ENCODE measurements at places on chromosomes 7 and 10.
A peak's percentile ranks its signal among the peaks of the same experiment; 100 is the strongest.

GRCh38 chr10:81215498-81215897, 659.5 kb upstream of the NRG3 start:
- no peak for DNase-seq

GRCh38 chr10:92119340-92119739, 171.5 kb downstream of the CPEB3 start:
- DNase-seq, result no peak

GRCh38 chr10:88642963-88643362, 21.3 kb upstream of the LIPF start:
- no peak for DNase-seq

DNA sequence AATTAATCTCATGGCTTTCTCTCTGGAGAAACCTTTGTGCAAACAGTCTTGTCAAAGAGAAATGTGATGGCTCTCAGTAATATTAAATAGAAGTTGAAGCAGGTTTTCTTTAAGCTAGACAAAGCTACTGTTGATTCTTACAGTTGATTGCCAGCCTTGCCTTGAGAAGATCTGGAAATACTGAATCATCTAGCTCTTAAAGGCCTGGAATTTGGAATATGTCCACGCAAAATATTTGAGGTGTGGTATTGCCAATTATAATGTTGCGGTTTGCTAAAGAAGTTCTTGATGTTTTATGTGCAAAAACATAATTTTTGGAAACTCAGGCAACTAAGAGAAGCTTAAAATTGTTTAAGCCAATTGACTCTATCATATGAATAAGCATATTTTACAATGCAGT, 371.9 kb downstream of the PHF14 start:
- no peak for DNase-seq

DNA sequence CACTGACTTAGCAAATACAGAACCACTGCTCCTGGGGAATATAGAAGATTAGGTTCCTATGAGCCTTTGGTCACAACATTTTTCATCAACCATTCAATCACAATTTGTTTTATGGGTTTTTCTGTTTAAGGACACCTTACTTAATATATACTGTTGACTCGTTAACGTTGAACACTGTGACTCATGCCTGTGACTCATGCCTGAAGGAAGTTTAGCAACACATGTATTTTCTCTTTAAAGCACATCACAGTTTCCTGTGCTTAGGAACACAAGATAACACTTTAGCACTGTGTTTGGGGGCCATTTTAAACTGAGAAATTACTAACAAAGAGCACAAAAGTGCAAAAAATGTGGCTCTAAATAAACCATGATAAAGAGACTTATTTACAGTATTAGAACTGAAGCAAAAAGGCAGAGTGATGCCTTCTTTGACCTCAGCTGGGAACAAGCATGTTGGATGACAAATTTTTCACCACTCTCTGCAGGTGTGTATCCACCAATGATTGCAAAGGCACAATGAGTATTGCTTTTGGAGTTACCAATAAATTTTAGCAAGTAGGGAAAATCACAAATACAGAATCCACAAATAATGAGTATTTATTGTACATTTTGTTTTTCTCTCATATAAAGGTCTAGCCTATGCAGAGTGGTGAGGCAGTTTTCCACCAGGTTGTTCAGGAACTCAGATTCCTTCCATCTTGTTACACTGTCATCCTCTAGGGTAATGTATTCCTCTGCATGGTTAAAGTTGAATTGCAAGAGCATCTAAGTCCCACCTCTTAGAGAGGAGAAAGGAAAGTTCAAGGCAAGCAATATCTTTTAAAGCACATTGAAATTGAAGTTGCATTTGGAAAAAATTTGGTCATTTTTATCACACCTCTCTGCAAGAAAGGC, 7.3 kb downstream of the FGFBP3 start:
- DNase-seq, result peak; percentile 69

GRCh38 chr10:59088912-59089573, 87.4 kb upstream of the PHYHIPL start:
- DNase-seq, result no peak

GRCh38 chr7:122588621-122589020, 110.3 kb downstream of the RNF133 start:
- DNase-seq, result no peak

- DNase-seq, result no peak
These were observed 12.7 kb downstream of the FAM241B start for GRCh38 chr10:69642747-69643146.

GRCh38 chr7:138137423-138138171, 61.3 kb downstream of the AKR1D1 start:
- no peak for DNase-seq

DNA sequence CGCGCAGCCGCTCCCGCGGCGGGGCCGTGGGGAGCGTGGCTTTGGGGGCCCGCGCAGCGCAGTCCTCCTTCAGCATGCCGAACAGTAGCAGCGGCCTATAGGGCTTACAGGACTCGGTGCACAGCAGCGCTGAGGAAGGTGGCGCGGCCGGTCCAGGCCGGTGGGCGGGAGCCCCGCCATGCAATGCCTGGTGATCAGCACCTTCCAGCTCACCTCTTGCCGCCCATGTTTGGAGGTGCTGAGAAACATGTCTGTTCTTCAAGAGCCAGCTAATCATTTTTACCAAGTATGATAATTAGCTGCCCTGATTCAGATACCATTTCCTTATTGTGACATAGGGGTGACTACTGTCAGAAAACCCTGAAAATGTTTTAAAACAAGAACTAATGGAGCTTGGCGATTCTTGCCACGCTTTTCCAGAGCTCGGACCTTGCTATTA, 33.5 kb upstream of the SFTPD start:
- no peak for DNase-seq

DNA sequence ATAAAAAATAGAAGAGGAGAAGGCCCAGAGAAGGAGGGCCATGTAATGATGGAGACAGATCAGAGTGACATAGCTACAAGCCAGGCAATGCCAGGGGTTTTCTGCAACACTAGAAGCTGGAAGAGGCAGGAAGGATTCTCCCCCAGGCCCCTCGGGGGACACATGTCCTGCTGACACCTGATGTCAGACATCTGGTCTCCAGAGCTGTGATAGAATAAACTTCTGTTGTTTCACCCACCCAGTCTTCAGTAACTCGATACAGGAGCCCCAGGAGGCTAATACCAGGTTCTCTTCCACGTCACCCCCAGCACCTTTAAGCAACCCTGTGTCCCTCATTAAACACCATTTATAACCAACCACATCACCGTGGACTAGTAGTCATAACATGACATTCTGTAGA, 94.9 kb downstream of the TMEM130 start:
- DNase-seq, result no peak

- no peak for DNase-seq
These were observed 6.6 kb downstream of the LRRC18 start for GRCh38 chr10:48932831-48933664.

DNA sequence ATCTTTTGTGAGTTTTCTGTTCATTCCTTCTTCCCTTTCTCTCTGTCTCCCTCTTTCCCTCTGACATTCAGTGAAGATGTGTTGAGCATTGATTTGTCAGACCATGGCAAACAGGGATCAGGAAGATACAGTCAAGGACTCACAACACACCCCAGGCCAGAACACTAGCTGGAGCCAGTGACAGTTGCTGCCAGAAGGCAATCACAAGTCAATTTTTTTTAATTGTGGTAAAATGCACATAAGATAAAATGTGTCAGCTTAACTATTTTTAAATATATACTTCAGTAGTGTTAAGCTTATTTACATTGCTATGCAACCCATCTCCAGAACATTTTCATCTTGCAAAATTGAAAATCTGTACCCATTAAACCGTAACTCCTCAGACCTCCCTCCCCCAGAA, 62.6 kb downstream of the TEX36 start:
- no peak for DNase-seq

- no peak for DNase-seq
These were observed 133.3 kb upstream of the PODXL start for GRCh38 chr7:131689662-131690234.

DNA sequence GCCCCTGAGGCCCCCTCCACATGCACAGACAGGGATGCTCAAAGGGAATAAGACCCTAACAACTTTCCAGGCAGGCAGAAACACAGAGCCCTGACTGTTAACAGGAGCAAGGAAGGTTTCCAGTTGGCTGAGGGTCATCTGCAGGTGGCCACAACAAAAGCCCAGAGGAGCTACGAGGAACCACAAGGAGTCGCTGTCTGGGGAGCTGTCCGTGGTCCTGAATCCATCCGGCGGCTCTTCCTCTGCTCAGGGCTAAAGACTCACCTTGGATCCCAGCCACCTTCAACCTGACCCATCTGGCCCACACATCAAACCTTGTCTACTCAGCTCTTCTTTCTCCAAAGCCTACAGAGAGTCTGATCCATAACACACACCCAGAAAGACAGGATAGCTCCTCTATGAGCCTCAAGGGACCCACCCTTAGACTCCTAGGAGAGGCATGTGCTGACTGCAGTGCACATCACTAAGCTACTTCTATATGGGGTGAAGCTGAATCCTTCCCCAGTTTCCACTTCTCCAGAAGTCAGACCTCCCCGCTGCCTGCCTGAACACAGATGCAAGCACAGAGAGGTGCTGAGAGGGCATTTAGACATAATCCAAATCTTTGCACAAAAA, 104.0 kb downstream of the SLIT1 start:
- no peak for DNase-seq

DNA sequence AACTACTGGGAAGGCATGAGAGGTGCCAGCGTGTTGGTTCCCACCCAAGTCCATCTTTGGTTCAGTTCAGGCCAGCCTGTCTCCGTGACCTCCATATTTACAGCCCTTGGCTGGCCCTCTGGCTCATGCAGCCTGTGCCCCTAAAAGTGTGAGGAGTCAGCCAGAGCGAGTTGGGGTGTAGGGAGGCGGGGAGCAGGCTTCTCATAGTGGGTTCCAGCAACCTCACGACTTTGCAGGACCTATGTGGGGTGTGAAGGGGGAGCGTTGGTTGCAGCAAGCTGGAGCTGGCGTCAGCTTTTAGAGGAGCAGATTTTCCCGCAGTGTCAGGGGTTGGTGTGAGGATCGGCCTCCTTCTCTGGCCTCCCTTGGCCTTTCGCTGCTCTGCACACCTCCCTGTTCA, 9.8 kb downstream of the TSPAN14 start:
- no peak for DNase-seq

DNA sequence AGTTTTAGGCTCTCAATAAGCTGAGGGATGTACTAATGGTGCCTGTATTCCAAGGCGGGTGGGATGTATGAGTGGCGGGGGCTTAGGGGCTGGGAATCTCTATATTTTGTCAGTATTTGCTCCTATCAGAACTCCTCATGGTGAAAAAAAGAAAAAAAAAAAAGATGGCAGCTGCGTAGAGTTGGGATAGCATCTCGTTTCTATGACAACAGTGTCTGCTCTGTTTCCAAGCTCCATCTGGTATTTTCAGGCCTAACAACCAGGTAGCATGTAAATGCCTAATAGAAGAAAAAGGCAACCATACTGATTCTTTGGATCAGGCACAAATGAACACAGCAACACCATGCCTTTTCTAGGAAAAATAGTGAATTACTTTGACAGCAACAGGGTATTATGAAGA, 11.7 kb upstream of the CCDC172 start:
- DNase-seq, result no peak

GRCh38 chr10:101529207-101529606, 58.9 kb downstream of the POLL start:
- DNase-seq, result no peak

DNA sequence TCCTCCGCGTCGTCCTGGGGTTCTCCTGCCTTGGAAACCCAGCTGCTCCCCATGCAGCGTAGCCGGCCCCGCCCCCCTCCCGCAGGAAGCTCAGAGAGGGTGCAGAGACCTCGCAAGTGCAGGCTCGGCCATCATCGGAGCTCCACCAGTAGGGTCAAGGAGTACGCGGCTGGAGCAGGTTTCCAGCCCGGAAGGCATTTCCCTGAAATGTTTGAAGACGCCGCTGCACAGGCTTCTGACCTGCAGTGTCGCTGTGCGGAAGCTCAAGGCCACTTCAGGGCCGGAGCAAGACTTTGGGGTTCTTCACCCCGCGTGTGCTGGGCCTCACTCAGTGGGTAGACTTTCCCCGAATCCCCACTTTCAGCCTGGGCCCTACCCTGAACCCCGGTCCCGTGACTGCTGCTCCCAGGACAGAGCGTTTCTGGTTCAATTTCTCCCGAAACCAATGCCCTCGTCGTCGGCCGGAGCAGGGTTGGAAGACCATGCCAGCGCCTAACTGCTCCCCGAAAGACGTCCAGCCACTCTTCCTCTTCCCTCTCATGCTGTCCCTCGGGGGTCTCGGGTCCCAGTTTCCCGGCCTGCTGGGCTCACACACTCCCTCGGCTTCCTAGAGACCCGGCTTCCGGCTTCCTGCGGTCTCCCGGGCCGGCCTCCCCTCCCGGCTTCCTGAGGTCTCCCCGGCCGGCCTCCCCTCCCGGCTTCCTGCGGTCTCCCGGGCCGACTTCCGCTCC, 52.1 kb downstream of the INSIG1 start:
- no peak for DNase-seq

GRCh38 chr7:97480772-97481390, 251.0 kb upstream of the TAC1 start:
- no peak for DNase-seq

DNA sequence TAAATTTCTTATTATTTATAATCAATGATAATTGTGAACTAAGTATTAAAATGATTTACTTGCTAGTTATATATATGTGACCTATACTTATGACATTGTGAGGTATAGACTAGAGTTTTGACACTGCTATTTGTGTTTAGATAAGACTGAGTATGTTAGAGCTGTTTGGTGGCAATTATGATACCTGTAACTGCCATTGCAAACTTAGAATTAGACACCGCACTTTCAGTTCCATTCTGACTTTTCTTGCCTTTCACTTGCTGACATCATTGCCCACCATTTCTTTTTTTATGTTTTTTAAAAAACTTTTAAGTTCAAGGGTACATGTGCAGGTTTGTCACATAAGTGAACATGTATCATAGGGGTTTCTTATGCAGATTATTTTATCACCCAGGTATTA, 214.5 kb downstream of the MBL2 start:
- DNase-seq, result no peak

DNA sequence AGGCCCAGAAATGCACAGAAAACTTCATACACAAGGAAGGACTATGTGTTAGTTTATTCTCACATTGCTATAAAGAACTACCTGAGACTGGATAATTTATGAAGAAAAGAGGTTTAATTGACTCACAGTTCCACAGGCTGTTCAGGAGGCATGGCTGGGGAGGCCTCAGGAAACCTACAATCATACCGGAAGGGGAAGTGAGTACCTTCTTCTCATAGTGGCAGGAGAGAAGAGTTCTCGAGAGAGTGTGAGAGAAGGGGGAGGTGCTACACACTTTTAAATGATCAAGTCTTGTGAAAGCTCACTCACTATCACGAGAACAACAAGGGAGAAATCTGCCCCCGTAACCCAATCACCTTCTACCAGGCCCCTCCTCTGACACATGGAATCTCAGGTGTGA, 16.8 kb upstream of the RAMP3 start:
- no peak for DNase-seq

DNA sequence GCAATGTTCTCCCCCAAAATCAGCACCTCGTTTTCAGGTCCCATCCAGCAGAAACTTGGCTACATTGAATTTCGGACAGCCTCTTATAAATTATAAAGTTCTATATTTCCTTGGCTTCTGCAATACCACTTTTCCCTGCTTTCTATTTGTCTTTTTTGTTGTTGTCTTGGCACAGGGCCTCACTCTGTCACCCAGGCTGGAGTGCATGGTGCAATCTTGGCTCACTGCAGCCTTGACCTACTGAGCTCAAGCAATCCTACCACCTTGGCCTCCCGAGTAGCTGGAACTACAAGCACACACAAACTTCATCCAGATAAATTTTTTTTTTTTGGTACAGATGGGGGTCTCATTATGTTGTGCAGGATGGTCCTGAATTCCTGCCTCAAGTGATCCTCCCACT, 55.3 kb upstream of the HECW1 start:
- DNase-seq, result no peak

GRCh38 chr7:72265071-72265904, 146.8 kb downstream of the CALN1 start:
- DNase-seq, result no peak

- no peak for DNase-seq
These were observed 22.4 kb upstream of the IFIT2 start for GRCh38 chr10:89279421-89279869.
